ENCODE measurements at places on chromosomes 5 and 9.

- no peak for DNase-seq
Observed at GRCh38 chr9:133768859-133769510, 30.8 kb upstream of the SARDH start.

DNA sequence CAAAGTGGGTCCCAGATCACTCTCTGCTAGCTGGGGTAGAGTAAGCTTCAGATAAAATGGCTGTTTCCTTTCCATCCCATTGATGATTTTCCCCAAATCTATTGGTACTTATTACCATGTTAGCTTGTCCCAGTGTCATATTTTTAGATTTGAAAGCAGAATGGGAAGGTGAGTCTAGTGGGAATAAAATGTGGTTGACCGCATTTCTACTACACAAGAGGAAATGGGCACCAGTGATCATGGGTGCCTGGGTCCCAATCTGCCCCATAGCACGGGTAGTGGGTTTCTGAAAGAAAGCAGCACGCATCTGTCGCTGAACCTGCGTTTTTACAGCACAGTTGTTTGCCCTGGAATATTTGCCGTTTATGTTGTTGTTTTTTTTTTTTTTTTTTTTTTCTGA is 20.1 kb downstream of the DAPK1 start:
- no peak for DNase-seq

GRCh38 chr5:64790210-64790609 is 21.5 kb downstream of the CWC27 start:
- no peak for DNase-seq

- no peak for DNase-seq
Observed at GRCh38 chr5:145396888-145397287, 438.3 kb downstream of the PRELID2 start.

DNA sequence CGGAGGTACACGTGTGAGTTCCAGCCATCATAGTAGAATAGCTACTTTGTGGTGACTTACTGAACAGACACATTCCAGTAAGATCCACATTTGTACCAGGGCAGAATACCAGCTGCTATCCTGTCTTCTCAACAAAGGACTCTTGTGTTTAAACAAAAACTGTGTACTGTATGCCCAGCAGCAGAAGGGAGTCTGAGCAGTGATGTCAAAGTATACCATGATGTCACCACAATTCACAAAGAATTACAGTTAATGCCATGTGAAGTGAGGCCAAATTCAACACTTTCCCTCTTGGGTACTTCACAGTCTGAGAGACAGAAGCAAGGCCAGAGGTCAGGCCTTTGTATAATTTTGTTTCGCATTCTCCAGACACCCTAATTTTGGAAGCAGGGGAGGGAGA is 137.0 kb downstream of the ADAMTSL1 start:
- no peak for DNase-seq

DNA sequence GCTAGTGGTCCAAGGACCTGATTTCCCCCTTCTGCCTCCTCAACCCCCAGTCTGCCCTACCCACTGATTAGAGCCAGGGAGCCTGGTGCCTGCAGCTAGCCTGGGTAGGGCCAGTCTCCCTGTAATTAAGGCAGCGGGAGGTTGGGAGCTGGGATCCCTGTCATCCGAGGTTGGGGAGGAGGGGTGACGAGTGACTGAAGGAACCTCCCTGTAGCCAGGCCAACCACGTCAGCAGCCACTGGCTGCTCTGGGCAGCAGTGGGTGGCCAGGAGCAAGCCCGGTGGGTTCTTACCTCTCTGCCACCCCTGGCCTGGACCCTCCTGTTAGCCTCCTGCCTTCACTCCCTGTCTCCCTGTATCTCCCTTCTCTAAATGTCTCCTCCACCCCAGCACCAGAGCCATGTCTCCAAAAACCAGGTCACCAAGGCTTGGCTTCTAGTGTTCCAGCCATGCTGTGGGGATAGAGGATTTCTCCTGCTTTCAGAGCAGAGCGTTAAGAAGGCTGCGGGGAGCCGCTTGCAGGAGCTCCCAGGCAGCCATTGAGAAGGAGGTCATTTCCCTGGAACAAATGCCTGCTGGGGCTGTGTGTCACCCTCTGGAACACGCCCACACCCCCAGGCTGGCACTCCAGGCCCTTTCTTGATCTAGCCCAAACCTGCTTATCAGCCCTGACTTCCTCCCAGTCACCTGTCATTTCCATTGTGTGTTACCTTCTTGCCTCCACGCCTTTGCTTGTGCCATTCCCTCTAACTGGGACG is 65.0 kb upstream of the GGTA1 start:
- DNase-seq: no peak

DNA sequence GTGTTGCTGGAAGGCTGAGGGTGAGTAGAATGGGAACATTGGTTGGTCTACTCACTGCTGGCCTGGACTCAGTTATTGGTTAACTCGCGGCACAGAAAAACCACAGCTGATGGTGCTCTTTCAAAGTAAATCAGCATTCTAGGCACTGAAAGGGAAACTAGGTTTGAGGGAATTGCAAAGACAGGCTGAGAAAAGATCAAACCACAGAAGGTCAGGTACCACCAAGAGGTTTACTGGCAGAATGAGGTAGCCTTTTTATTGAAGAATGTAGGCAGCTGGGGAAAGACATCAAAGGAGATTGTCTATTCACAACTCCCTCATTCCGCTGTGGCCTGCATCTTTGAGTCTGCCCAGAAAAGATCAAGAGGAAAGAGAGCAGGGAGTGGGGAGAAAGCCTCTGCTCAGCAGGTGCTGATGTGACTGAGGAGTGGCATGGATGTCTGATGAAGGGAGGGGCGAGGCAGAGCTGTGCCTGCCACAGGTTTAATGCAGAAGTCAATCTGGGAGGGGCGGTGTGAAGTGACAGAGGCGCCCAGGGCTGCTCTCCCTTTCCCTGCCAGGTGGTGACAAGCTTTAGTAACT is 255.5 kb downstream of the MAN2A1 start:
- DNase-seq: no peak

- no peak for DNase-seq
Observed at GRCh38 chr5:80067531-80068245, 32.5 kb downstream of the THBS4 start.

GRCh38 chr9:87507576-87507975 is 9.9 kb downstream of the DAPK1 start:
- no peak for DNase-seq

DNA sequence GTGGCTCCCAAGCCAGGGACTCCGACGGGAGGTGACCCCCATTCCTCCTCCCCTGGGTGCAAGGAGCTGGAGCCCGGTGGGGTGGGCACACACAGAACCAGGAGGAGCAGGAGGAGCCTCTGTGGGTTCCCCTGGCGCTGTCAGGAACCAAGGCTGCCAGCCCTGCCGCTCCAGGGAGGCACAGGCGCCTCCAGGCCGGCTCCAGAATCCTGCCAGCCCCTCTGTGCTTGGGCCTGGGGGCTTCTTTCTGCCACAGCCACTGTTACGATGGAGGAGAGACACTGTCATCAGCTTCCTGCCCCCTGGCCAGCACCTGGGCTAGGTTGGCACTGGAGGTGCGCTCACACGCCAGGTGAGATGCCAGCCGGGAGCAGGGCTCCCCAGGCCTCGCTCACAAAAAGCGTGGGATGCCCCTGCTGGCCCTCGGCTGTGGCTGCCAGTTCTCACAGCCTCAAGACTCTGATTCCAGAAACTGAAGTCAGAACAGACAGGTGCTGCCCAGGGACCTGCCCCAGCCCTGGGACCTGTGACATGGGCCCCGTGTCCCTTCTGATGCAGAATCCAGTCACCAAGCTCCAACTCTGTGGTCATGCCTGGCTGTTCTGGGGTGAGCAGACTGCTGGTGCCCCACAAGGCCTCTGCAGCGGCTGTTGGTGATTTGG is 37.4 kb upstream of the UBAC1 start:
- DNase-seq: no peak
